B cell (primary cell): ENCODE measurements at places on chromosomes 6 and 20.

DNA sequence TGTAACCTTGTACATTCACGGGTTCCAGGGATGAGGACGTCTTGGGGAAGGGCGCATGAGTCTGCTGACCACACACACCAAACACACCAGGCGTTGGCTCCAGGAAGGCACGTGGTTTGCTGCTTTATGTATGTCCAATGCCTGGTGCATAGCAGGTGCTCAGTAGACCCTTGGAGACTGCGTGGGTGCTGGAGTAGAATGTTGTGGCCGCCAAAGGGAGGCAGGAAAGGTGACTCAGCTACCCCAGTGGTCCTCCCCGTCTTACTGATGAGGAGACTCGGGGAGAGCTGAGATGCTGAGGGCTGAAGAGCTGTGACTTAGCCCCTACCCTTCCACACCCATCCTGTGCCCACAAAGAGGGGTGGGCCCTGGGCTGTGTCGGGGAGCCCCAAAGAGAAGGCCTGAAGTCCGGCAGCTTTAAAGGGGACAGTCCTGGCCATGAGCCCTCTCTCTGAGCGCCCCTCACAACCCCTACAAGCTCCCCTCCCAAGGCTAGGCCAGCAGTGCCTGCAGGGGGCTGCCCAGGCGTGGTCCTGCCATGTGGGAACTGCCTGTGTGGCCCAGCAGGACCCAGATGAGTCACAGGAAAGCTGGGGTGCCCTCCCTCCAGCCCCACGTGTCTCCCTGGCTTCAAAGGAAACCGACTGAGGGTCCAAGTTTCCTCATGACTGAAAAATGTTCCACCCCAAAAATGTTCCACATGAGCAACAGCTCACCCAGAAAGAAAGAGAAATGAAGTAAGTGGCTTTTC, 28.0 kb upstream of the PTGIS start:
- no peaks in the 10 kb centered on the region for H3K36me3 ChIP-seq
- no peak overlapping the region for H3K4me3 ChIP-seq
- peaks cover 8% of the 10 kb centered on the region for H3K4me1 ChIP-seq
- H3K27ac ChIP-seq = no peak overlapping the region

- H3K27ac ChIP-seq = no peak overlapping the region
- no peak overlapping the region for H3K4me3 ChIP-seq
- no peaks in the 10 kb centered on the region for H3K36me3 ChIP-seq
Measured at GRCh38 chr20:59825563-59825920, 107.9 kb downstream of the SYCP2 start.

GRCh38 chr6:117498159-117498558, 15.7 kb downstream of the DCBLD1 start:
- H3K36me3 ChIP-seq = no peaks in the 10 kb centered on the region
- no peaks in the 10 kb centered on the region for H3K4me1 ChIP-seq
- no peak overlapping the region for H3K4me3 ChIP-seq
- peaks cover 3% of the 10 kb centered on the region for H3K27me3 ChIP-seq

GRCh38 chr20:13852306-13852705, 67.5 kb downstream of the NDUFAF5 start:
- H3K4me3 ChIP-seq = no peak overlapping the region
- H3K36me3 ChIP-seq = no peaks in the 10 kb centered on the region
- no peaks in the 10 kb centered on the region for H3K4me1 ChIP-seq
- DNase-seq = no peak

DNA sequence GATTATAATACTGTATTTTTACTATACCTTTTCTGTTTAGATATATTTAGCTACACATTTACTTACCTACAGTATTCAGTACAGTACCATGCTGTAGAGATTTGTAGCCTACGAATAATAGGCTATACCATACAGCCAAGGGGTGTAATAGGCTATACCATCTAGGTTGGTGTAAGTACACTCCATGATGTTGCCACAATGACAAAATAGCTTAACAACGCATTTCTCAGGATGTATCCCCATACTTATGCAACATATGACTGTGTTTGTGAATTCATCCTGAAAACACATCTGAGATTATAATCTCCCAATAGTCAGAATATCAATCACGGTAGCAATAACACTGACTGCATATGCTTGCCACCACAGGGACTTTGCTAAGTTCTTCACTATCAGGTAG, 20.7 kb downstream of the B4GALT5 start:
- H3K36me3 ChIP-seq = no peaks in the 10 kb centered on the region
- no peaks in the 10 kb centered on the region for H3K27me3 ChIP-seq
- H3K27ac ChIP-seq = no peak overlapping the region
- DNase-seq = no peak

DNA sequence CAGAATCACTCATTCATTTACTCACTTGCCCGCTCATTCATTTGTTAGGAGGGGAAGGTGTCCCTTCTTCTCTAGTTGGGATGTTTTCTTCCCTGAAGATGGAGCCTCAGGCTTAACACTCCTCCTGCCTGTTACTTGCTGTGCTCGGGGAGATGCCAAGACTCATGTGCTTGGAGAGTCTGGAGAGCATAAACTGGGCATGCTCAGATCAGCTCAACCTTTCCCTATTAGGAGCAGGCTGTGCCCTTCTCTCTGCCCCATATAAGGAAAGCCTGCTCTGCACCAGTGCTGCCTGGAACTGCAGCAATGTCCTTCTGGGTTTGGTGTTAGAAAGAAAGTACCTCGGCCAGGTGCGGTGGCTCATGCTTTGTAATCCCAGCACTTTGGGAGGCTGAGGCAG, 18.0 kb upstream of the UBE2V1 start:
- H3K27me3 ChIP-seq = no peaks in the 10 kb centered on the region
- H3K27ac ChIP-seq = no peak overlapping the region
- DNase-seq = no peak
- peaks cover 5% of the 10 kb centered on the region for H3K36me3 ChIP-seq

DNA sequence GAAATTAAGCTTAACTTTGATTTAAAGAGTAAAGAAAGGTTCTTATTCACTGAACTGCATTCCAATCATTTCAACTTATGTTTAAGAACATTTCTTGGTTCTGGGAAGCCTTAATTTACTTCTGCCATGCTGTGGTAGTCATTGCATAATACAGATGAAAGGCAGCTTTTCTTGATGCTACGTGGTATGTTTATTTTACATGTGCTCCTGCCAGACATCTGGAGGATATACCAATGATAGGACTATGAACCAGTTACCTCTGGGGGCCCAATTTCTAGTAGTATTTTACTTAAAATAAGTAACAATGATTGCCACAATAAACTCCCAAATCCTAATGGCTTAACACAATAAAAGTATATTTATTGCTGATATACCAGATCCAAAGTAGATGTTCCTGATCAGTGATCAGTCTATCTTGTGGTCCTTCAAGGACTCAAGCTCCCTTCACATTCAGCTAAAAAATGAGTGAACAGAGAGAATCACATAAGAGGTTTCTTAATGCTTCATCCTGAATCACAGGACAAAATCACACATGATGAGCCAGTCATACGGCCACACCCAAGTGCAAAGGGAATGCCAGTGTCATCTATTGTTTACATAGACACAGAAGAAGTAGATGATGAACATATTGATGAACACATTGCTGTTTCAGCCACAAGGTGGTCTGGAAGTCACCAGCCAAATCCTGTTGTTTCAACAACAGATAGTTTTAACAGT, 56.5 kb upstream of the CCN2 start:
- H3K36me3 ChIP-seq = no peaks in the 10 kb centered on the region
- no peaks in the 10 kb centered on the region for H3K27me3 ChIP-seq
- no peaks in the 10 kb centered on the region for H3K4me1 ChIP-seq
- DNase-seq = no peak

DNA sequence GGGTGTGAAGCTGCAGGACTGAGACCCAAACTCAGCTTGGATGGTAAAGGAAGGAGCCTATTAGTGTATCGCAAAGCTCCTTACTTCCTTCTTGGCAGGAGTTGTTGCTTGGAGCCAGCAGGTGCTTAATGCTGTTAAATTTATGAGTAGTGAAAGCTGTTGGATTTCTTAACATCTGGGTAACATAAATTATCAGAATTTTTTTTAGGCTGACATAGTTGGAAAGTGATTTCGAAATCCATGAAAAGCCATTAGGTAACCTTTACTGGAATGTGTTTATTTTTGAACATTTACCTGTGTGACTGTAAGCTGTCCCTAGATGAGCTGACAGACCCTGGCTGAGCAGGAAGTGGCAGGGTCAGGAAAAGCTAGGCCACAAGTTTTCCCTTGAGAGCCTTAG, 470.4 kb upstream of the SLC35B3 start:
- H3K27me3 ChIP-seq = no peaks in the 10 kb centered on the region
- H3K4me3 ChIP-seq = no peak overlapping the region
- no peaks in the 10 kb centered on the region for H3K36me3 ChIP-seq
- no peaks in the 10 kb centered on the region for H3K4me1 ChIP-seq

GRCh38 chr6:20575125-20575524, 40.9 kb downstream of the CDKAL1 start:
- DNase-seq = no peak
- no peak overlapping the region for H3K4me3 ChIP-seq
- no peak overlapping the region for H3K27ac ChIP-seq

DNA sequence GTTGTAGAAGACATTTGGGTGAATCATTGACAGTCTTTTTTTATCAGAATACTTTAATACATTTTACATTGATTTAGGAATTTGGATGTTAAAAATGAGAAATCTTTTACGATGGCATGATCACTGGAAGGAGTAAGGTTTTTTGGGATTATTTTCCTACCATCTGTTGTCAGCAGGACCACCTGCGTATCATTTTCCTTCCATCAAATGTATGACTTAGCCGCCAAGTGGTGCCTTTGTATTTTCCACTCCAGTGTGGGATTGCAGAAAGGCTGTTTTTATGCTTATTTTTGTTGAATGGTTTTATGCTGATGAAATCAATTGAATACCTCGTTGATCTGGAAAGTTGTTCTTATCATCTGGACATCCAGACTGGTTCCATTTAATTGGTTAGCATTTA, 35.8 kb downstream of the AKAP12 start:
- H3K36me3 ChIP-seq = no peaks in the 10 kb centered on the region
- no peaks in the 10 kb centered on the region for H3K4me1 ChIP-seq

DNA sequence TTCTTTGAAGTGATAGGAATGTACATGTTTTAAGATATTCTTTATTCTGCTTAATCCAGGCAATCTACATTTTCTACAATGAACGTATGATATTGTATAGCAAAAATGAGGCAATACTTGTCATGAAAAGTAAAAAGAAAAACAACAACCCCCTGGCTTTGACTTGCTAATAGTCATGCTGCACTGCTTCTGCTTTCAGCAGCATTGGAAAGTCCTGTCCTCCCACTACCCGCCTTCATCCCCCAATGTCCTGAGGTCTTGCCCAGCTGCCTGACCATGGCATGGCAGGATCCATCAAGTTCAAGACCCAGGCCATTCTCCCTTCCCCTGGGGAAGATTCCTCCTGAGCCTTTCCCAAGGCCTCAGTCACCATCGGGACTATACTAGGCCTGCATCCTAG, 156.5 kb downstream of the SH3BGRL2 start:
- H3K27me3 ChIP-seq = no peaks in the 10 kb centered on the region
- no peak overlapping the region for H3K4me3 ChIP-seq
- no peak for DNase-seq
- H3K4me1 ChIP-seq = no peaks in the 10 kb centered on the region

DNA sequence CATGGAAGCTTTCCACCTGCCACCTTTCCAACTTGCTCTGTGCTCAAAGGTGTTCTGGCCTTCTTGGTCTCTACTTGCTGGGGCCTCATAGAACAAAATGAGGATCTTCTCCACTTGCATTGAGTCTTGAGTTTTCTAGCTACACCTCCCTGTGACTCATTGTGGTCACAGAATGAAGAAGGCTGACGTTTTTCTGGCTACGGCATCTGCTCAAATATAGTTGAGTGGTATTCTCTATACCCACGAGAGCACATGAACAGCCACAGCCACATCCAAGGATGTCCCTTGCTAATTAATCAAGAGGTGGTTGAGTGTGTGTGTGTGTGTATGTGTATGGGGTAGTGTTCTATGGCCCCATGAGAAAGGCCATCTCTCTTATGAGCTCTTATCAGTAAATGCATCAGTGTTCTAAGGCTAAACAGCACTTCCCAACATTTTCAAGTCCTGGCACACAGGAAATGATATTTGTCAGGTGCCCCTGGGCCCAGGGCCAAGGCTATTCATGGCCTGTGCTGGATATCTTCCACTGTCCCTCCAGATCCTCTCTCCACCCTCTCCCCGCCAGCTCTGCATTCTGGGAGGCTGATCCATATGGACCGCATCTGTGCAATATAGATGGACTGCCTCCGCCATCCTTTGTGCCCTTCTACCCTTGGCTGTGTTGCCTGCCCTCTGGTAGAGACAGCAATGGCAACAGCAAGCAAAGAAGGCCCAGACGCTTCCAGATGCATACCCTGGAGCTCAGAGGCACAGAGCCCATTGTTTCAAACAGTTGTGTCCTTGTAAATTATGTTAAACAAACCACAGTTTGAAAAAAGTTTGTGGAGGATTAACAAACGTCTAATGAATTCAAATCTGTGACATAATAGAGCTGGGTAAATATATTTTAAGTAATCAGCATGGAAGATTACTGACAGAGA, 150.2 kb downstream of the LRFN2 start:
- no peak overlapping the region for H3K27ac ChIP-seq
- H3K4me3 ChIP-seq = no peak overlapping the region
- no peaks in the 10 kb centered on the region for H3K27me3 ChIP-seq
- H3K36me3 ChIP-seq = no peaks in the 10 kb centered on the region
- no peaks in the 10 kb centered on the region for H3K4me1 ChIP-seq

- no peak overlapping the region for H3K4me3 ChIP-seq
- H3K36me3 ChIP-seq = no peaks in the 10 kb centered on the region
Measured at GRCh38 chr6:110270165-110270564, 88.0 kb downstream of the METTL24 start.

- no peak overlapping the region for H3K27ac ChIP-seq
- H3K4me1 ChIP-seq = no peaks in the 10 kb centered on the region
- no peaks in the 10 kb centered on the region for H3K36me3 ChIP-seq
- peaks cover 4% of the 10 kb centered on the region for H3K27me3 ChIP-seq
- no peak overlapping the region for H3K4me3 ChIP-seq
Measured at GRCh38 chr20:38231531-38232121, 28.9 kb downstream of the KIAA1755 start.

DNA sequence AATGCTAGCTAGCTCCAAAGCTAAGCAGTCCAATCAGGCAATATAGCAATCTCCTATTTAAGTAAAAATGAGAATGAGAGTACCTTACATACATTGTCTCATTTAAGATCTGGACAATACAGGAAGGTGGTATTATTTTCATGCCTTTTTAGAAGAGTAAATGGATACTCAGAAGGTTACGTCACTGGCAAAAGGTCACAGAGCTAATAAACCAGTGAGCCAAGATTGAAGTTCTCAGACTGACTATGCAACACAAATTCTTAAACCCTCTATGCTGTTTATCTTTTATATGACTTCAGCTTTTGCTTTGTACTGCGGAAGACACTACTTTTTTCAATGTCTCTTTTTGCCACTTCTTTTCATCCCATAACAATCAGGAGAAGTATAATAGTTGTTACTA, 135.2 kb upstream of the PRL start:
- no peaks in the 10 kb centered on the region for H3K4me1 ChIP-seq
- H3K4me3 ChIP-seq = no peak overlapping the region
- no peaks in the 10 kb centered on the region for H3K36me3 ChIP-seq
- H3K27me3 ChIP-seq = no peaks in the 10 kb centered on the region

- peaks cover 52% of the 10 kb centered on the region for H3K4me1 ChIP-seq
- no peak overlapping the region for H3K27ac ChIP-seq
- no peaks in the 10 kb centered on the region for H3K27me3 ChIP-seq
- DNase-seq = no peak
Measured at GRCh38 chr6:30211899-30212298, 1.3 kb downstream of the TRIM26 start.

GRCh38 chr20:8757146-8757545, 311.7 kb upstream of the PLCB4 start:
- no peak overlapping the region for H3K4me3 ChIP-seq
- DNase-seq = no peak
- no peaks in the 10 kb centered on the region for H3K36me3 ChIP-seq
